ENCODE measurements at places on chromosomes 11 and 22.

DNA sequence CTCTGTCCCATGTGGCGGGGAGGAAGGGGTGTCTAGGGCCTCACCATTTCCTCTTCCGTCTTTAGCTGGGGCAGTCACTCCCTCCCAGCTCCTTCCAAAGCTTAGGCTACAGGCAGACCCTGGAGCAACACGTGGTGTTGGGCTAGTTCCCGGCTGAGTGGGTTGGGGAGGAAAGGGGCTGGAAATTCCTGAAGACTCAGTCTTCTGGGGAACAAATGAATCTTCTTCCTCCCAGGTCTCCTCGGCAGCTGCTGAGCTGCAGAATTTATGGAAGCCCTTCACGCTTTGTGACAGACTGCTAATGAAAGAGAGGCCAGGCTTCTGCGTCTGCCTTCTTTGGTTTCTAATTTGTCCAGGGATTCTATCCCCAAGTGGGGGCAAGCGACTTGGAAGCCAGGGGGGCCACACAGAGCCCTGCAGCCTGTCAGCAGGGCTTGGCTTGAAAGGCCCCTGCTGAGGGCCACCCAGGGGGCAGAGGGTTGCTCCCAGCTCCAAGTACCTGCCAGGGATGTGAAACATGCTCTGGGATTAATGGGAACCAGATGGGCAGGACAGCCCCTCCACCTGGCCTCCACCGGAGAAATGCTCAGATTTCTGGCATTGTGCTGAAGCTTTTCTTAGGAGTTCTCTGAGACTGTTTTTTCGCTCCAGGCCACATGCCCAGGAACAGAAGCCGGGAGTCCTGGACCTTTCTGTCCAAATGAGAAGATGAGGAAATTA is 123.1 kb downstream of the PKNOX2 start:
- DNase-seq = no peak

DNA sequence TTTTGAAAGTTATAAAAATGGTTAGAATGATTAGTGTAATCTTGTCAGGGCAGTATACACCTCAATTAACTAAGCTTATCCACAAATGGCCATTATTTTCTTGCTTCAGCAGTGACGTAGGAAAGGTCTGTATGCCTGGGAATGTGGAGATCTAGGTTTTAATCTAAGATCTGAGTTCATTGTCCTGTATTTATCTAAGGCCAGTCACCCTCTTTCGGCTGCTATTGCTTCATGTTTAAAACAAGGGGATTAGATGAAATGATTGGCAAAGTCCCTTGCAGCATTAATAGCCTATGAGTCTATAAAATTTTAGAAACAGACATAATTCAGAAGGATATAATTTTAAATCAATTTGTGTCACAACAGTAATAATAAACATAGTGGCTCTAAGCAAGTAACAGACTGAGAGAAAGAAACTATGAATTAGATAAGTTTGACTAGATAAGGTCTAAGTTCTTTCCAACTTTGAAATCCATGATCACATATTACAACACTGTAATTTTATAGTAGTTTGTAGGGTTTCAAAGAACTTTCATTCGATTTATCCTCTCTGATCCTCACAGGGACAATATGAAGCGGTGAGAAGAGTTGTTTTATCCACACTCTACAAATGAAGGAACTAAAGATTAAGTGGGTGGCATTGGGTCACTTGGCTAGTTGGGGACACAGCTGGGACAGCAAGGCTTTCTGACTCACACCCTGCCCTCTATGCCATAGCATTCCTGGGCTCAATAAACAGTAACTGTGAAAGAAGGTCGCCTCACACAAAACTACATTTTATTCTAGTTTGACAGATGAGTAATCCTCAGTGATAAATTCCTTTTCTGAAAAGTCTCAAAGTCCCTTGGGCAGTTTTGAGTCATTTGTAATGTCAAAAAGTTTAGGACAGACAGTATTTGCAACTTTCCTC is 60.6 kb upstream of the RDX start:
- no peak for DNase-seq

DNA sequence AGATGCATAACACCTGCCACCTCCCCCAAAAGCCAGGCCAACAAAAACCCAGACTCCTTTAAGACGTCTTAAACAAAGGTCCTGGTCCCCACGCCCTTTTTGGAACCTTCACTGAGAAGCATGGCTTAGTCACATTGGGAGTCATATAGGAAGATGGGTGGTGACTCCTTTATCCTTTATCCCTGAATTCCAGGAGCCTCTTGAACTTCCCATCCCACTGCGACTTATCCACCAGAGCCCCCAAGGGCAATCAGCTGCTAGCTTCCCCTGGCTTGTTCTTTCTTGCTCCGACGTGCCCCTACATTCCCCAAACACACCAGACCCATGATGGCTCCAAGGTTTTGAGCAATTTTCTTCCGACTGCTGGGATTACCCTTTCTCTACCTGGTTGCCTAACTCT is 567.0 kb upstream of the CADM1 start:
- DNase-seq = no peak

GRCh38 chr22:43154887-43155536 is 3.7 kb downstream of the TSPO start:
- no peak for DNase-seq

- DNase-seq = no peak
These were observed 45.9 kb upstream of the ARHGAP20 start for GRCh38 chr11:110757962-110758755.

Measured in stimulated activated CD4-positive, alpha-beta T cell treated with anti-CD3 and anti-CD28 coated beads, Interleukin-15, amount 100 ng/mL, for 1 hour (primary cell).